ENCODE measurements at places on chromosomes 3 and 15.

DNA sequence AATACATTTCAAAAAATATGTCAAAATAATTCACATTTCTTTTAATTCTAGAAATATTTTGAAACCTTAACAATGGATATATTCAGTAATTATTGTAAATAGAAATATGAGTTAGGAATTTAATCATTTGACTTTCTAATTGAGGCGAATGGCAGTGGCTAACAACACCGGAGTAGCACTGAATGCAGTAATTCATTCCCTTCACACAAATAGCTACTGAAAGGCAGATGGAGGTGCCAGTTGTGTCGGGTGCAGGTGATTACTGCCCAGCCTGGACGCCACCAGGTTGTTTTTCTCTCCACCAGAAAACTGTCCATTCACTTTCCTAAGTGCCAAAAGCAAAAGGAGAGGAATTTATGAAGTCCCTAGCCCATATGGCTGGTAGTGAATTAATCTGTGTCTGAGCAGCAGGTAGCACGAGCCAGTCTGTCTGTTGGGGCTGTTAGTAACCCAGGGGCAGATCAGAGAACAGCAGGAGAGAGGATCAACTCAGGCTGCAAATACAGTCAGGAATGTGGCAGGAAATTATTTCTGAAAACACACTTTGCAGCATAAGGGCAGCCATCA, 79.3 kb upstream of the GMNC start:
- no peak for DNase-seq

DNA sequence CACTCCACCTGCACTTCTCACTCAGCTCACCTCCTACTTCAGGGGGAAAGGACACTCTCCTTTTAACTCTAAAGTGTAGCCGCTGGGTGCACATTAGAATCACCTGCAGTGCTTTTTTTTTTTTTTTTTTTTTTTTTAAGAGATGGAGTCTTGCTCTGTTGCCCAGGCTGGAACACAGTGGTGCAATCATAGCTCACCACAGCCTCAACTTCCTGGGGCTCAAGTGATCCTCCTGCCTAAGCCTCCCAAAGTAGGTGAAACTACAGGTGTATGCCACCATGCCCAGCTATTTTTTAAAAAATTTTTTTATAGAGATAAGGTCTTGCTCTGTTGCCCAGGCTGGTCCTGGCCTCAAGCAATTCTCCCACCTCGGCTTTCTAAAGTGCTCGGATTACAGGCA, 20.8 kb downstream of the GRAMD2A start:
- DNase-seq = no peak

DNA sequence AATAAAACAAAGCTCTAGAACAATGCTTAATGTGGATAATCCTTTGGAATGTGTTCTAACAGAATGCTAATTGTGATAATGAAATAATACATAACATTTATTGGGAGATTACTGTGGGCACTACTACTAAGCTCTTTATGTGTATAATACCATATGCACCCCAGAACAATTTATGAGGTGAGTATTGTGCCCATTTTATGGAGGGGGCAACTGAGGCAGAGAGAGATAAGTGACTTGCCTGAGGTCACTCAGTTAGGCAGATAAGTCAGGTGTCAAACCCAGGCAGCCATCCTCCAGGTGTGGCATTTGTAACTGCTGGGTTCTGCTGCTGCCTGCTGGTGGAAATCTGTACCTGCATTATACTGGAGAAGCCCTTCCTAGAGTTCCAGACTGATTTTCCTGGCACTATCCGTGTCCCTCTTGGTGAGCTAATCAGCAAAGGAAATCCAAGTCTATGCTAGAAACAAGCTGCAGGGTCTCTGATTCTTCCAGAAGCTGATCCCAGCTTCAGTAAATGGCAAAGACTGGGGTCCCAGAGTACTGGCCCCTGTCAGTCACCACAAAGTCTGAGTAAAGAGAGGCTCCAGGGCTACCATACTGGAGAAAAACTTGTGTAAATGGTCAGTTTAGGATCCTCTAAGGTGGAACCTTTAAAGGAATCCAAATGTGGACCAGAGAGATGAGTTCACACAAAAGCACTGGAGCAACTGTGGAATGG, 22.6 kb upstream of the RBP1 start:
- DNase-seq = no peak

- DNase-seq = no peak
These were observed 265.7 kb downstream of the SHOX2 start for GRCh38 chr3:157840564-157840963.

DNA sequence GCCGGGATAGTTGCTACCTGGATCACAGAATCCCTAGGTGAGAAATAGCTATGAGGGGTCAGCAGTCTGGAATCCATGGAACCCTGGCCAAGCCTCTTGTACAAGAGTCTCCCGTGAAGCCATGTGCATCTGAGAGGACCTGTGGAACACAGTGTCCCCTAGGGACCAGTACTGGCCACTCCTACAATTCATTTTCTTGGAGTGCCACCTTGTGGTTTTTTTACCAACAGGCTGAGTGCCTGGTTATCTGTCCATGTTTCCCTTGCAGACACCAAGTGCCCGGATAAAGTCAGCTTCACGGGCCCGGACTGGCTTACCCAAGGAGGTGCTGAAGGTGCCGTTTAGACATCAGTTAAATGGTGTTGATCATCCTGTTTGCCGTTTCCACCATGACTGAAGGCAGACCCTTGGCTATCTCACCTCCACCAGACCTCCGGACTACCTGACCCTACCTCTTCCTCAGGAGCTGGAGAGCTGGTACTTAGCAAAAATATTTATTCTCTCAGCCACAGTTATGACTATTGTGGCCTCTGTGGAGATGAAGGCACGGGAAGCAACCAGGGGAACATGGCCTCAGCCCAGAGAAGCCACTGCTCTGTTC, 93.9 kb downstream of the RBPMS2 start:
- no peak for DNase-seq

GRCh38 chr3:178671377-178671776, 135.1 kb downstream of the KCNMB2 start:
- DNase-seq = no peak

DNA sequence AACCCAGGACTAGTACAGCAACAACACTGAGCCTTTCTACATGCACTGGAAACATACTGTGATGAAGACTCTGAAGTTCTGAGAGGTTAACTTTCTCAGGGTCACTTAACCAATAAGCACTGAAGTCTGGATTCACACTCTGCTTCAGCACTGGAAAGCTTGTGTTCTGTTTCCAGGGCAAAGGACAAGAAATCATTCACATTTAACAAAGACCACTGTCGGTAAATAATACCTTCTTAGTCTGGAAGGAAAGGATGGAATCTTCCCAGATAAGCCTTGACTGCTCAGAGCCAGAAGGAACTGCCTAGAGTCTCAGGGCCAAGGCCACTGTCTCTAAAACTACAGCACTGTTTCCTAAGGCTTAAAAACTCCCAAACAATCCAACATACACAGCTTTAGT, 4.3 kb upstream of the GLYCTK start:
- no peak for DNase-seq

Data from activated naive CD4-positive, alpha-beta T cell treated with Interleukin-2 at 50 U/mL for 16 hours (primary cell).